ENCODE measurements at places on chromosomes 13 and 19.

DNA sequence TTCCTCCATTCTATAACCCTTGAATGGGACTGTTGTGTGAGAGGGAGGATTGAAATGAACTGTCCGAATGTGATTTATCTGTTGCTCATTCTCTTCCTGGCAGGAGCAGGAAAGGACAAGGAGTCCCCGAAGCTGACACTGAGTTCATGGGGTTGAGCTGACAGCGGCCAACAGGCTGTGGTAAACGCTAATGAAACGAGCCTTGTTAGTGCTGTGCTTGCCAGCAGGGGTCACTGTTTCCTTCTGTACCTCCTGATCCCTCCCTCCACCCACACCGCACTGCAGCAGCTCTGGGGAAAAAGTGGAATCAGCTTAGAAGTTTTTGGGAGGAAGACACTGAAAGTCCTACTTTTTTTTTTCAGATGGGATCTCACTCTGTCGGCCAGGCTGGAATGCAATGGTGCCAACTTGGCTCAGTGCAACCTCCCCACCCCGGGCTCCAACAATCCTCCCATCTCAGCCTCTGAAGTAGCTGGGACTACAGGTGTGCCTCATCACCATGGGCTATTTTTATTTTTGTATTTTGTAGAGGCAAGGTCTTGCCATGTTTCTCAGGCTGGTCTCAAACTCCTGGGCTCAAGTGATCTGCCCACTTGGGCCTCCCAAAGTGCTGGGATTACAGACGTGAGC lies 6.7 kb upstream of the ZNF761 start:
- DNase-seq = peak; percentile 81

DNA sequence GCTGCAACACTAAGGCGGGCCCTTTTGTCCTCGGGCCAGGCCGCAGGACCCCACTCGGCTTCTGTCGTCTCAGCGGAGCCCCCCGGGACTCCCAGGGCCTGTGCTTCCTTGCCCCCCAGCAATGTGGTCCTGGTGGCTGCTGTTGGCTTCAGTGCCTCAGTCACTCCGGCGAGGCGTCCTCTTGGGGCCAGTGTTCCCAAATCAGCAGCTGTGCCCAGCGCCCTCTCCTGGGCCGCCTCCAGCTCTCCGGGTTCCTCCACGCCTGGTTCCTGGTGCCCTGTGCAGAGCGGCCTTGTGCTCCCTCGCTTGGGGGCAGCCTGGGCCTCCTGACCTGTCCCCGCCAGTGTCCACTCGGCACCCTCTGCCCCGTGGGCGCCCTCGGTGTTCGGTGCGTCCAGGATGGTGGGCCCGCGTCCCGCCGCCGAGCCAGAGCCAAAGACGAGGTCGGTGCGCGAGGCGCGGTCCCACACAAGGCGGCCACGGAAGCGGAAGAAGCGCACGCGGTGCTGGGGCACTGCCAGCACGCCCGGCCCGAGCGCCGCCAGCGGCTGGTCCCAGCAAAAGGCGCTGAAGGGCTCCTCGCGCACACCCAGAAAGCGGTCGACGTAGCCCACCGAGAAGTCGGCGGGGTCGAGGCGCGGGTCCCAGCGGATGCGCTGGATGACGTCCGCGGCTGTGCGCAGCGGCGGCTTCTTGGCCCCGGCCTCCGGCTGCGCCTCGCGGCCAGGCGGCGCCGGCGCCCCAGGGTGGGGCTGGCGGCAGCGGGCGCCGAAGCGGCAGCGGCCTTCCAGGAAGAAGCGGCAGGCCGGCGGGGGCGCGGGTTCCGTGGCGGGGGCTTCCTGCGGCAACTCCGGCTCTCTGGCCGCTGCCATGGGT lies 685 bp downstream of the LENG9 start:
- DNase-seq = peak; percentile 88

DNA sequence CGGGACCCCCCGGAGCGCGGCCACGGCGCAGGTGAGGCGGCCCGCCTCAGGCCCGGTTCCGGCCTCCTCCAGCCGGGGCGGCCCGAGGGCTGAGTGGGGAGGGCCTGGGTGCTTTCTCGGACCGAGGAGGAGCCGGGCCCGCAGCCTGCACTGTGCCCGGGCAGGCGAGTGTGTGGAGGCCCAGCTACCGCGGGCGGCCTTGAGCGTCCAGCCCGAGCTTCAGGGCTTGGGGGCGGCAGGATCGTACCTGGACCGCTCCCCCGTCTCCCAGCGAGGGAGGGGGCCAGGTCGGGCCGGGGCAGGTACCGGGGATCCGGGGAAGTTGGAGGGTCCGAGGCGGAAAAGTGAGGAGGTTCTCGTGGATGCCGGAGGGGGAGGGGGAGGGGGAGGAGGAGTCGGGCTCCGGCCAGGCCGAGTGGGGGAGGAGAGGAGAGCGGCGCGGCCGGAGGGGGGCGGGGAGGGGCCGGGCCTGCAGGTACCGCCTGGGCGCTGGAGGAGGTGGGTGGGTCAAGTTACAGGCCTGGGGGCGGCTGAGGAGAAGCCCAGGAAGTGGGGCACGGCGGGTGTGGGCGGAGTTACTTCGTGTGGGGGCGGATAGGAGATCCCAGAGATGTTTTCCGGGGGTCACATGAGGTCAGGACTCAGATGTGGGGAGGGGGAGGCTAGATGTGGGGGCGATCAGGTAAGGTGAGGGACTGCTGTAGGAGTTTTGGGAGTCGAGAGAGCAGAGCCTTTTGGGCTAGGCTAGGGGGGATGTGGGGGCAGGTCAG lies 545 bp downstream of the NACC1 start:
- no peak for DNase-seq

GRCh38 chr19:37691881-37692504 lies 27.6 kb downstream of the ZNF607 start:
- peak; percentile 92 for DNase-seq

- DNase-seq = peak; percentile 63
Observed at GRCh38 chr13:110716247-110716515, 2.7 kb downstream of the ING1 start.

DNA sequence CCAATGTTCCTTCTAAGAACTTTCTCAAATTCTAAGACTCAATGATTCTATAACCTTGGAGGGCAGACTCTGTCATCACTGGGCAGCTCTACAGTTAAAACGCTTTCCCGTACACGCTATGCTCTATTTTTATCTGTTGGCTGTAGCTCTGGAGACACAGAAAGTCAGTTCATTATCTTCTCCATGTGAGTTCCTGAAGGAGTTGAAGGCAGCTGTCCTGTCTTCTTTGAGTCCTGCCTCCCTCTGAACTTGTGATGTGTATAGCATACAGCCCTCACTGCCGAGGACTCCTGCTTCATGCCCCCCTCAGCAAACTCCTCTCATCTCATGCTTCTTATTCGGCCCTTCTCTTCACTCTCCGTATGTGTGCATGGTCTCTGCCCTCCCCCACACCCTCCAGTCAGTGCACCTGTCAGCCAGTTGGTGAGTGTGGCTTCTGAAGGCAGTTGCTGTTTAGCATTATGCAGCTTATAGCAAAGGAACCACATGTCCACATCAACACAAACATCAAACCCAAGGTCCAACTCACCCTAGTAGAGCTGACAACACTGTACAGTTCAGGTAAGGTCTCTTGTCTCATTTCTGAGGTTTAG lies 504.9 kb downstream of the DIAPH3 start:
- DNase-seq = no peak

GRCh38 chr13:33016414-33017322 lies at the start of gene KL:
TSS of gene KL (plus strand) at chr13:33016423. CDS start at chr13:33016441, 18 bp downstream.
- DNase-seq = peak; percentile 69

- DNase-seq = no peak
Observed at GRCh38 chr13:66098931-66099628, 1131.1 kb downstream of the PCDH9 start.

DNA sequence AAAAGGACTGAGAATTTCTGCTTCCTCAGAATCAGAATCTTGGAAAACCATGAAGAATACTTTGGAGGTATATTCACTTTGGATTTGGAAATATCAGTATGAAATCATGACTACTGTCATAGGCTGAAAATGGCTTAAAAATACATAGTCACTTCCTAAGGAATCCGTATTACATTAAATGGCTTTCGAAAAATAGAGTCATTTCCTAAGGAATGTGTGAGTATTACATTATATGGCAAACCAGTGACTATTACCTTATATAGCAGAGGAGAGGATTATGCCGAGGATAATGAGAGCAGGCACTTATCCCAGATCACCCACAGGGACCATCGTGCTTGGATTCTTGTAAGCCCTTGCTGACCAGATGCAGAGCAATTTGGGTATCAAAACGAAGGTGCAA lies 1471.8 kb downstream of the EFNB2 start:
- no peak for DNase-seq

GRCh38 chr13:110644892-110645521 lies 29.7 kb downstream of the NAXD start:
- peak; percentile 77 for DNase-seq

- peak; percentile 65 for DNase-seq
Observed at GRCh38 chr13:43377149-43377548, 353.8 kb downstream of the DNAJC15 start.

GRCh38 chr19:35522745-35523327 lies 5.3 kb downstream of the SBSN start:
- DNase-seq = no peak

DNA sequence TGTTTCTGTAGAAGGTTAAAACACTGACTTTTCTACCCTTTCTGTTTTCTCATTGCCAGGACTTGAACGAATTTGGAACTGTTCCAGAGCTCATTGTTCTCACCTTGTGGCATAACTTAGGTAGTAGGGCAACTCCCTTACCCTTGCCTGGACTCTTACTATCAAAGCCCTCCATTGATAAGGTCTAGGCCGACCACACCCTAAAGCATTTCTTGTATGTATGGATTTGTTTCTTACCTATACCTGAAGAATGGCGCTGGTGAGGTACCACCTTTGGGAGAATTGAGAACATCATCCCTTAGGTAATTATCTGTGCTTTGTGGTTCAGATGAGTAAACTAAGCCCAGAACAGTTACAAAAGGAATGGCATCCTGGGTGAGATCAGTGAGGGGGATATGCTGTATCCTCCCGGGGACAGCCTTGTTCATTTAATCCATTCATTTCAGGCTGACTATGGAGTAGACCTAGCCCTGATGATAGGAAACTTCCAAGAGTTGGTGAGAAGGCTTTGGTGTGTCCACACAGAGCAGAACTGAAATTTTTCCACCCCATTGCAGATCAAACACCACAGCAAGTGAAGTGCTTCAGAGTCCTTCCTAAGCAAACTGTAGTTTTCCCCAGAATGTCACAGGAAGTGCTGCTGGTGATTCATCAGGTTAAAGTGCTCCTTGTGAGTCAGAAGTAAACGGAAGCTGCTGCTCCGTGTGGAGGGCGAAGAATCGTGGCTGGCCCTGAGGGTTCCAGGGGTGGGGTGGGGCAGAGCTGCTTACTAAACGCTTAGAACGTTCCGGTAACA lies 113.0 kb downstream of the TEX26 start:
- no peak for DNase-seq

DNA sequence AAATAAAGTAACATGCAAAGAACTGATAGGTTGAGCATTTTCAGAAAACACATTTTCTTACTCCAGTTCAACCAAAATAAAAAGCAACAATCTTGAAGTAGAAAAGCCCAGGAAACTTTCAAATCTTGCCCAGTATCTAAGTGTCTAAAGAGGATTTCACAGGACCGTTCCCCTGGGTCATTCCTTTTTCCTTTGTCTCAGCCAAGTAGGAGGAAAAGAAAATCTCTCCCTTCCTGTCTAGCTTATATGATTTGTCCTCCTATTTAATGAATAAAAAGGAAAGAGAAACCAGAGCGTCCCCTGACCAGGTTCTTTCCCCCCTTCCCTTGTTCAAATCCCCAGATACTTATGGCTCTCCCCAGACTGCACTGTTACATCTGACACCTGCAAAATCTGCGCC lies 248.0 kb downstream of the KCTD12 start:
- no peak for DNase-seq

GRCh38 chr19:43152214-43152613 lies 34.1 kb downstream of the PSG5 start:
- no peak for DNase-seq

GRCh38 chr13:73610799-73611592 lies 523.2 kb downstream of the KLF12 start:
- no peak for DNase-seq
